ENCODE measurements at places on chromosomes 4 and X. TPM values are rescaled to one million over a fixed set of nuclear protein-coding genes. Genes with fewer than 3 reads are reported as not detected.

DNA sequence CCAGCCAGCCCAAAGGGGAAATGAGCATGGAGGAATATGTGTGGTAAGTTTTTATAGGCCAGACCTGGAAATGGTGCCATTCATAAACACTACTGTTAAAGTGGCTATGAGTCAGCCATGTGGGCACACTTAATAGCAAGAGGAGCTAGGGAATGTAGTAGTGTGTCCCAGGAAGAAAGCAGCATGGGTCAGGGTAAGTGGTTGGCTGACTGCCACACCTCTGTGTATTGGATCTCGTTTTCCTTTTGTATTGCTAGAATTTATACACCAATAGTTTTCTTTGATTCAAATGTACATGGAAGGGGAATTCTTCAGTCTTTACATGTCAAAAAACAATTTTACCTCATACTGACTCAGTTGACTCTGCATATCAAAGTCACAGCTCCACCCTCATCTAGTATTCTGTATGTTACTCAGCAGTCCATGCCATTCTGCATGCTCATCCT lies 22.9 kb upstream of the SGMS2 start:
- H3K4me1 ChIP-seq: no peaks in the 10 kb centered on the region
- no peak for DNase-seq
- no peak overlapping the region for H3K4me3 ChIP-seq
- H3K36me3 ChIP-seq: no peaks in the 10 kb centered on the region

The CYLC1 gene
- not detected for total RNA-seq

GRCh38 chrX:31449965-31450364 lies 378.1 kb upstream of the FTHL17 start:
- no peaks in the 10 kb centered on the region for H3K36me3 ChIP-seq
- no peaks in the 10 kb centered on the region for H3K4me1 ChIP-seq
- no peak overlapping the region for H3K27ac ChIP-seq
- no peaks in the 10 kb centered on the region for H3K27me3 ChIP-seq
- DNase-seq: no peak
- H3K4me3 ChIP-seq: no peak overlapping the region

- H3K4me3 ChIP-seq: no peak overlapping the region
Observed at GRCh38 chr4:6024313-6024960, 6.2 kb upstream of the C4orf50 start.

GRCh38 chr4:113675731-113676697 lies 85.5 kb downstream of the CAMK2D start:
- DNase-seq: no peak
- H3K27me3 ChIP-seq: no peaks in the 10 kb centered on the region
- peaks cover 3% of the 10 kb centered on the region for H3K36me3 ChIP-seq
- H3K4me1 ChIP-seq: peaks cover 25% of the 10 kb centered on the region
- no peak overlapping the region for H3K27ac ChIP-seq

- H3K4me3 ChIP-seq: no peak overlapping the region
- peaks cover 20% of the 10 kb centered on the region for H3K27me3 ChIP-seq
- H3K27ac ChIP-seq: no peak overlapping the region
- DNase-seq: no peak
Observed at GRCh38 chr4:5420266-5420665, 288.1 kb downstream of the EVC2 start.

GRCh38 chr4:41622787-41623186 lies 84.8 kb downstream of the LIMCH1 start:
- DNase-seq: no peak
- no peak overlapping the region for H3K27ac ChIP-seq
- no peaks in the 10 kb centered on the region for H3K27me3 ChIP-seq
- peaks cover 21% of the 10 kb centered on the region for H3K4me1 ChIP-seq
- peaks cover 24% of the 10 kb centered on the region for H3K36me3 ChIP-seq
- H3K4me3 ChIP-seq: no peak overlapping the region

DNA sequence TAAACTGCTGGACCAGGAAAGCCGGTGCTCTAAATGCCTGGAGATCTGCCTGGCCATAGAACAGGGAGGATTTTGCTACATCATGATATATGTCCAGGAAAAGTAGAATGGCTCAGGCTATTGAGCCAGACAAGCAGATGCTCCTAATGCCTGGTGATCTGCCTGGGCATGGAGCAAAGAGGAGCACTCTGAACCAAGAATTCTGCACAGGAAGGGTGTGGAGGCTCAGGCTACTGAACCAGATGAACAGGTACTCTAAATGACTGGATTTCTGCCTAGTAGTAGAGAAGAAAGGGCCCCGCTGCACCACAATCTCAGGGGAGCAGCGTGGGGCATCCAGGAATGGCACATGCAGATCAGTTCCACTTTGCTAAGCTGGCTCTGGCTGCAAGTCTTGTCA lies 607.9 kb downstream of the ANKRD50 start:
- no peak overlapping the region for H3K27ac ChIP-seq
- H3K27me3 ChIP-seq: no peaks in the 10 kb centered on the region
- DNase-seq: no peak
- H3K36me3 ChIP-seq: peaks cover 20% of the 10 kb centered on the region
- H3K4me1 ChIP-seq: no peaks in the 10 kb centered on the region
- no peak overlapping the region for H3K4me3 ChIP-seq

DNA sequence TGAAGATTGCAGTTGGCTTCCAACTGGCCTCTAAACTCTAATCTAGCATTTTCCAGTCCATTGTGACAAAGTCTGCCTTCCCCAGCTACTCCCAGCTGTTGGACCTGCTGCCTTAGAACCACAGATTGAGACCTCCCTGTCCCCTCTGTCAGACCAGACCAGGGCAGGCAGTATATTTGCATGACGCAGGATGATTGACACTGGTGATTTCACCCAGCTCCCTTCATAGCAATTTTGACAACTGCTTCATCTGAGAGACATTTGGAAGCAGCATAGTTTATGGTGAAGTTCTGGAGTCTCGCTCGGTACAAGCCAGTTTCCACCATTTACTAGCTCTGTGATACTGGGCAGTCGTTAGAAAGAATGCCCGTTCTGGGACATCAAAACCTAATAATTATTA lies 2.5 kb downstream of the CYP4V2 start:
- H3K27ac ChIP-seq: no peak overlapping the region
- no peak overlapping the region for H3K4me3 ChIP-seq
- no peak for DNase-seq
- peaks cover 7% of the 10 kb centered on the region for H3K27me3 ChIP-seq
- peaks cover 8% of the 10 kb centered on the region for H3K36me3 ChIP-seq
- H3K4me1 ChIP-seq: peaks cover 25% of the 10 kb centered on the region

DNA sequence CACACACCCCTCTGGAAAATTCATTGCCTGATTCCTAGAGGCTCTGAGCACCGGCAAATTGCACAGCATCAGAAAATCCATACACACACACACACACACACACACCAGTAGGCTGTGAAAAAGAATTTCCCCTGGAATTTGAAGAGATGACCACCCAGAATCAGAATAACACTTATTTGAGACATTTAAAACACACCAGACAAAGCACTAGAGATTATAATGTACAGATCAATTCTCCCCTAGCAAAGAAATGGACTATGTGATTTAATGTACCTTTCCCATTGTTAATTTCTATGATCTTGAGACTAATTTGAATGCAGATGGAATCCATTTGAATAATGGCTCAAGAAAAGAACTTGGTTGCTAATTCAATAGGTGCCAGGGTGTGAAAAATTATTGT lies 399.3 kb downstream of the HNRNPD start:
- H3K27ac ChIP-seq: no peak overlapping the region
- H3K4me3 ChIP-seq: no peak overlapping the region
- no peaks in the 10 kb centered on the region for H3K36me3 ChIP-seq
- H3K27me3 ChIP-seq: peaks cover 23% of the 10 kb centered on the region
- H3K4me1 ChIP-seq: no peaks in the 10 kb centered on the region
- no peak for DNase-seq

DNA sequence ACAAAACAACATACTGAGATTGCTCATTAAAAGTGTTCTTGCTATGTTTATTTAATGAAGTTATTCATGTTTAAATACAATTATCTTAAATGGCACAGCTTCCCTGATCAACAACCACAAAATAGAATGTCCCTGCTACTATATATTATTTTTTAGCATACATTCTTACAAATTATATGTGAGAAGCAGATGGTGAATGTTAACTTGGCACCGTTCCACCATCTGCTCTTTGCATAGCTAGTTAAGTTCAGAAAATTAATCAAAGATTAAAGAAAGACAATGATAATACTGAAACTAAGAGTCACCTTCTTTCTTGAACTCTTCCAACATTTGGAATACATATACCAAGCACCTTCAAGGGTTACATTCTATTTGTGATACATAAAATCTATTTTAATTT lies 94.2 kb downstream of the PPP3CA start:
- no peaks in the 10 kb centered on the region for H3K27me3 ChIP-seq
- H3K36me3 ChIP-seq: no peaks in the 10 kb centered on the region

GRCh38 chr4:5928274-5928673 lies 35.4 kb upstream of the CRMP1 start:
- H3K27me3 ChIP-seq: peaks cover 77% of the 10 kb centered on the region
- no peak overlapping the region for H3K4me3 ChIP-seq
- H3K4me1 ChIP-seq: no peaks in the 10 kb centered on the region
- H3K27ac ChIP-seq: no peak overlapping the region

- H3K27ac ChIP-seq: no peak overlapping the region
- H3K4me3 ChIP-seq: peak overlapping the region; percentile 83
- peaks cover 66% of the 10 kb centered on the region for H3K27me3 ChIP-seq
- no peaks in the 10 kb centered on the region for H3K36me3 ChIP-seq
- DNase-seq: no peak
Observed at GRCh38 chr4:54659749-54660535, 2.2 kb downstream of the KIT start.

- no peaks in the 10 kb centered on the region for H3K36me3 ChIP-seq
- no peak for DNase-seq
- no peaks in the 10 kb centered on the region for H3K27me3 ChIP-seq
- no peak overlapping the region for H3K27ac ChIP-seq
- H3K4me3 ChIP-seq: no peak overlapping the region
Observed at GRCh38 chr4:47215759-47216158, 184.4 kb downstream of the GABRB1 start.

The HNRNPDL gene
- total RNA-seq: 467 TPM

- no peak overlapping the region for H3K27ac ChIP-seq
- no peak overlapping the region for H3K4me3 ChIP-seq
- H3K4me1 ChIP-seq: no peaks in the 10 kb centered on the region
- H3K27me3 ChIP-seq: no peaks in the 10 kb centered on the region
- H3K36me3 ChIP-seq: peaks cover 34% of the 10 kb centered on the region
Observed at GRCh38 chr4:150961566-150961965, 53.5 kb downstream of the LRBA start.

The STK32B gene
- 0.69 TPM for total RNA-seq

The USP17L24 gene
- total RNA-seq: not detected

The TRMT44 gene
- total RNA-seq: 41.2 TPM

GRCh38 chrX:39261446-39262147 lies 460.3 kb downstream of the MID1IP1 start:
- no peaks in the 10 kb centered on the region for H3K36me3 ChIP-seq
- no peak overlapping the region for H3K27ac ChIP-seq
- no peaks in the 10 kb centered on the region for H3K27me3 ChIP-seq
- H3K4me3 ChIP-seq: no peak overlapping the region
- DNase-seq: no peak

The FMR1NB gene
- not detected for total RNA-seq

GRCh38 chr4:1004557-1005485 lies 6.6 kb upstream of the FGFRL1 start:
- DNase-seq: no peak
- H3K27me3 ChIP-seq: peaks cover 82% of the 10 kb centered on the region
- no peaks in the 10 kb centered on the region for H3K36me3 ChIP-seq
- no peak overlapping the region for H3K27ac ChIP-seq
- peaks cover 5% of the 10 kb centered on the region for H3K4me1 ChIP-seq

GRCh38 chr4:110567214-110567613 lies 55.7 kb downstream of the PITX2 start:
- H3K27ac ChIP-seq: no peak overlapping the region
- no peak overlapping the region for H3K4me3 ChIP-seq
- no peak for DNase-seq
- peaks cover 16% of the 10 kb centered on the region for H3K36me3 ChIP-seq
- H3K4me1 ChIP-seq: no peaks in the 10 kb centered on the region

The OPHN1 gene
- total RNA-seq: 8.6 TPM

DNA sequence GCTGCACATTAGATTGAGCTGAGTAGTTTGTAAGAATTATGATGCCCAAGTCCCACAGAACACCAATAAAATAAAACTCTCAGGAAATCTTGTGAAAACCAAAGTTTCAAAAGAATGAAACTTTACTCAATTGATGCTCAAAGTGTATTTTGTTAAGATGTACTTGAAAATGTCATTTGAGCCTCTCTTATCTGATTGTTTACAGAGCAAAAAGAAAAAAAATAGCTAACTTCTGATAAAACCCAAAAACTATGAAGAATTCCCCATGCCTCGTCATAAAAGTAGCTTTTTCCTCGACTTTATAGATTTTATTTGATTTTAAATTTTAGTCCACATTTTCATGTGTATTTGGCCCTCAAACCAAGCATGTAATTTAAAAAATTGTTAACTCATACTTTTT lies 521.5 kb upstream of the FTHL17 start:
- H3K27me3 ChIP-seq: no peaks in the 10 kb centered on the region
- H3K4me3 ChIP-seq: no peak overlapping the region
- no peak overlapping the region for H3K27ac ChIP-seq
- DNase-seq: no peak

- peaks cover 24% of the 10 kb centered on the region for H3K4me1 ChIP-seq
- H3K27ac ChIP-seq: peak overlapping the region; percentile 32
- no peak overlapping the region for H3K4me3 ChIP-seq
- no peak for DNase-seq
Observed at GRCh38 chr4:38060829-38061431, 100.7 kb downstream of the PTTG2 start.

The PHOX2B gene
- total RNA-seq: not detected

- H3K4me1 ChIP-seq: peaks cover 9% of the 10 kb centered on the region
- H3K27me3 ChIP-seq: no peaks in the 10 kb centered on the region
- peak overlapping the region; percentile 35 for H3K27ac ChIP-seq
Observed at GRCh38 chr4:38531141-38531727, 132.8 kb upstream of the KLF3 start.

The CSAG1 gene
- not detected for total RNA-seq

The SMR3B gene
- total RNA-seq: not detected

- peaks cover 18% of the 10 kb centered on the region for H3K36me3 ChIP-seq
- no peaks in the 10 kb centered on the region for H3K27me3 ChIP-seq
Observed at GRCh38 chr4:26916195-26916594, 55.6 kb downstream of the STIM2 start.

Measured in mesothelial cell of epicardium (in vitro differentiated cells).